ENCODE measurements at places on chromosomes 12 and 14.

- no peak for DNase-seq
These were observed 35.6 kb downstream of the RIMBP2 start for GRCh38 chr12:130680451-130680990.

DNA sequence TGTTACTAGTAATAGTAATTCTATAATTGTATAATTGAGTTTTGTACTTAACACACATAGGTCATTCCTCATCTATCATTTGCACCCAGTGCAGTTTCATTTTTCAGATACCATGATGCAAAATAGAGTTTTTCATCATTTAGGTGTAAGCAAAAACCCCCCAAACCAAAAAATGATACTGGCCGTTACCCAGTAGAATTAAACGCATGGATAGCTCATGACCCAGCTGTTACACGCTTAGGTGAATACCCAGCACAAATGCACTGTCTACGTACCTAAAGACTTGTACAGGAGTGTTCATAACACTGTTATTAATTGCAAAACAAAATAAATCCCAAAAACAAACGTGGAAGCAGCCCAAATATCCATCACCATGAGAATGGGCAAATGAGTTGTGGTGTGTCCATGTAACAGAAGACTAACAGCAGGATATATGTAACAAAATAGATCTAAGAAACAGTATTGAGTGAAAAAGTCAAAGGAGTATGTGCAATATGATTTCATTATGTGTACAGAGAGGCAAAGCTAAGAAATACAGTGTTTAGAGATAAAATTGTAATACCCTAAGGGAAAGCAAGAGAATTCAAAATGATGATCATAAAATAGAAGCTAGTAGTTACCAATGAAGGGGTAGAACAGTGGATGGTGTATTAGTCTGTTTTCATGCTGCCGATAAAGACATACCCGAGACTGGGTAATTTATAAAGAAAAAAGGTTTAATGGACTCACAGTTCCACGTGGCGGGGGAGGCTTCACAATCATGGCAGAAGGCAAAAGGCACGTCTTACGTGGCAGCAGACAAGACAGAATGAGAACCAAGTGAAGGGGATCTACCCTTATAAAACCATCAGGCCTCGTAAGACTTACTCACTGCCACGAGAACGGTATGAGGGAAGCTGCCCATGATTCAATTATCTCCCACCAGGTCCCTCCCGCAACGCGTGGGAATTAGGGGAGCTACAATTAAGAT is 49.8 kb downstream of the EID3 start:
- no peak for DNase-seq

GRCh38 chr12:65997056-65997455 is 133.5 kb downstream of the LLPH start:
- DNase-seq: peak; percentile 35

DNA sequence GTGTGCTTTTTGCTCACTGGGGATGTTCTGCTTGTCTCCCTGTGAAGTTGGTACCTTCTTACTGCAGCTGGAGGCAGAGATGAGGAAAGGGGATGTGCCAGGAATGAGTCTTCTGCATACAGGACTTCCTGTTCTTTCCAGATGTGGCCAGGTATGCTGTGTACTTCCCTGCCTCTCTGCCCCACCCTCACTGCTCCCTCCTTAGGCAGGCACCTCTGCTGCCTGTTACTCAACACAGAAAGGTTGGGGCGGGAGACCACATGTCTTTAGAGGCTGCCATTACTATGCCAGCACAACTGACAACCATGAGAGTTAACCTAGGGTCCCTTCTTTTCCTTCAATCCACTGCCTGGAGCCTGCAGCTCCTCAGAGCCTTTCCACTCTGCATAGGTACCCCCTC is 2.0 kb upstream of the OAS3 start:
- DNase-seq: no peak

DNA sequence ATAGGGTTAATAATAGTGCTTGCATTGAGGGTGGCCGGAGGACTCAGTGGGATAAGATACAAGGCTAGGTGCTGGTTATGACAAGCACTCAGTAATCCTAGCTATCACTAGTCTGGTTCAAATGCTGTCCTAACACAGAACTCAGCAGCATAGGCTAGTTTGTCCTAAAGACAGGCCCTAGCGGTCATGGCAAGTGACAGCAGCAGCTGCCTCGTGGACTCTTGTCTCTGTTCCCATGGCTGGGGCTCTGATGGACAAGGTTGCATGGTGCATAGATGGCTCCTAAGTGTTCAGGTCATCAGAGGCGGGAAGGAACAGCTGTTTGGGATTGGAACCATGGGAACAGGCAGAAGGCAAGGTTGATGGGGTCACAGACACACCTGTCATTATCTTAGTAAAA is 42.4 kb upstream of the IGF1 start:
- DNase-seq: no peak

DNA sequence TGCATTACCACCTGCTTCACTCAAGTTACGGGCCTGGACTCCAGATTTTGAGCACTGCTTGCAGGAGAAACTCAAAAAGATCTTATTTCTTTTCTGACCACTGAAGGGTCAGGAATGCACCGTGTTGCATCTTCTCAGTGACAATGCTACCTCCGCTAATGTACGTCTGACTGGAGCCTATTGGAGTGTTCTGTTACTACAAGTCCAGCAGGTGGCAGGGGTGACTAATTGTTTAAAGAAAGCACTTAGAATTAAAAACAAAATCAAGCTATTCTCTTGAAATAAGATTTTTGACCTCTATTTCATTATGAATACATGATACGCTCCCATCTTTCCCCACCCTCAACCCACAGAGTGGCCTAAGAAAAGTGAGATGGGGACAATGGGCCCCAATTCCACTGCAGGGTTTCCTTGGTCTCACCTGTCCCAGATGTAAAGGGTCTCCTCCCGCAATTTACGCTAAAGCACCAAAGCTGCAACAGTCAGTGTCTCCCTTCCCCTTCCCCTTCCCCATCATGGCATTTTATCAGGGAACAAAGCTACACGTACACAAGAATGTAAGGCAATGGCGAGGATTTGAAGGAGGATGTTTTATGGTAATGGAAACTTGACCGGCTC is 2.2 kb downstream of the TBPL2 start:
- peak; percentile 57 for DNase-seq

DNA sequence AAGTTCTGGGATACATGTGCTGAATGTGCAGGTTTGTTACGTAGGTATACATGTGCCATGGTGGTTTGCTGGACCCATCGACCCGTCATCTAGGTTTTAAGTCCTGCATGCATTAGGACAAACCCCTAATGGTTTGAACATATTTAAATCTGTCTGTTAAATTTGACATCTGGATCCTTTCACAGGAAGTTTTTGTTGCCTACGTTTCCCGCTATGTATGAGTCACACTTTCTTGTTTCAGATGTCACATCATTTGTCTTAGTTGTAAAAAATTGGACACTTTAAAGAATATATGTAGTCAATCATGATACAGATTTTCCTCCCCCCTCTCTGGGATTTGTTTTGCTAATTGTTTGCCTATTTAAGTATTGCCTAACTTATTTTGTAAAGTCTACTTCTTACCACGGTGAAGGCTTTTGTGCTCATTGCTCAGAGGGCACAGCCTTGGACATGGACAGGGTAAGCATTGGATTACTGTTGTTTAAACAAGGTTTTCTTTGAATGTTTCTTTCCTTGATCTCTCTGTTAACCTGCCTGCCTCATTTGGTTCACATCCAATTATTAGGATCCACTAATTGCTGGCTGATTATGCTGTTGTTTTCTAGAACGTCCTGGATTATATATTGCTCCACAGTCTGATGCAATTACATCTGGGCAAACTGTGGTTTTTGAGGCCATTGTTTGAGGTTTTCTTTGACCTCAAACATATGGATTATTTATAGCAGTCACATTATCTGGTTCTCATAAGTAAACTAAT is 1441.4 kb downstream of the AACS start:
- no peak for DNase-seq

GRCh38 chr12:4956054-4956453 is 46.3 kb downstream of the KCNA1 start:
- DNase-seq: peak; percentile 79

DNA sequence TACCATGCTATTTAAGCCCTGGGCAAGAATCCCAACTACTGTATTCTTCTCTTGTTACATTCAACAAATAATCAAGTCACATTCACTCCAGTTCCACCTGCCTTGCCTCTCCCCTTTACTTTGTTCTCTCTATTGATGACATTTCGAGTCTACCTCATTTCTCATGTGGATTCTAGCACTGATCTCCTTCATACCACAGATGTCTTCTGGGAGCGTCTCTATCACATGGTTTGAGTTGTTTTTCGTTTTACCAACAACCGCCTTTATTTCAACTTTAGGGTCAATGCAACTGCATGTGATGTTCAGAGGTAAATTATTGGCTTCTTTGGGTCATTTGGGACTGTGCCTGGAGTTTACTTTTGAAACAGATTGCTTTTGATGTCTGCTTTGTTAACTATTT is 40.7 kb downstream of the OTOGL start:
- DNase-seq: no peak

DNA sequence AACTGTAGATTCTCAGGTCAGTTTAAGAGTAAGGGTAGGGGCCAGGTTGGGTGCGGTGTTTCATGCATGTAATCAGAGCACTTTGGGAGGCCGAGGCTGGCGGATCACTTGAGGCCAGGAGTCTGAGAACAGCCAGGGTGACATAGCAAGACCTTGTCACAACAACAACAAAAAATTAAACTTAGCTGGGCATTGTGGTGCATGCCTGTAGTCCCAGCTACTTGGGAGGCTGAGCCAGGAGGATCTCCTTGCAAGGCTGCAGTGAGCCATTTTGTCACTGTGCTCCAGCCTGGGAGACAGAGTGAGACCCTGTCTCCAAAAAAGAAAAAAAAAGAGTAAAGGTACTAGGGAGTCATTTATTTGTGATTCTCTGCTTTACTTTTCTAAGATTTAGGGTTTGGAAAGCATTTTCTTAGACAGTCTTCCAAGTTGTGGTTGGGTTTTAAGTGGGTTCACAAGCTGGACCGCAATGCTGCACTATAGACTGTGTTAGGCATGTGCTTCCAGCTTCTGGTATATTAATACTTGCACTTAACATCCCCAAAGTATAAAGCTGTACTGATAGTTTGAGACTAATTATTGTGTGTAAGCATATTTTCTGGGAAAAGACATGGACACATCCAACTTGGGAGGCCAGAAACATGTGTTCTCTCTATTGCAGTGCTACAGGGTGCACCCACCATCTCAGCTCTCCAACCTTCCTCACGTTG is 49.1 kb upstream of the HECTD1 start:
- no peak for DNase-seq

DNA sequence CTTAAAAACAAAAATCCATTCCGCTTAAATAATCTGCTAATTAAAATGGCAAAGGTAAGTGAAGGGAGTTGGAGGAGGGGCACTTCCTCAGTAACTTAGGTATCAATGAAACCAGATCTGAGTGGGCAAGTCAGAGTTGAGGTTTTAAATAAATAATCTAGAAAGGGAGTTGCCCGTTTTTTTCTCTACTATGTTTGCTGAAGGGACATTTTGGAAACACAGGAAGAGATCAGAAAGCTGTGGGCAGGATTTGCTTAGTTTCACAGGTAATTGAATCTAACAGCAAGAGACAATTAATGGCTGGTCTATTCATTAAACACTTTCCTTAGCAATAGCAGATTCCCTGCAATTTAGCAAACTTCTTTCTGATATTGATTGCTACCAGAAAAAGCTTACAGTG is 186.0 kb upstream of the ABCD2 start:
- DNase-seq: no peak

DNA sequence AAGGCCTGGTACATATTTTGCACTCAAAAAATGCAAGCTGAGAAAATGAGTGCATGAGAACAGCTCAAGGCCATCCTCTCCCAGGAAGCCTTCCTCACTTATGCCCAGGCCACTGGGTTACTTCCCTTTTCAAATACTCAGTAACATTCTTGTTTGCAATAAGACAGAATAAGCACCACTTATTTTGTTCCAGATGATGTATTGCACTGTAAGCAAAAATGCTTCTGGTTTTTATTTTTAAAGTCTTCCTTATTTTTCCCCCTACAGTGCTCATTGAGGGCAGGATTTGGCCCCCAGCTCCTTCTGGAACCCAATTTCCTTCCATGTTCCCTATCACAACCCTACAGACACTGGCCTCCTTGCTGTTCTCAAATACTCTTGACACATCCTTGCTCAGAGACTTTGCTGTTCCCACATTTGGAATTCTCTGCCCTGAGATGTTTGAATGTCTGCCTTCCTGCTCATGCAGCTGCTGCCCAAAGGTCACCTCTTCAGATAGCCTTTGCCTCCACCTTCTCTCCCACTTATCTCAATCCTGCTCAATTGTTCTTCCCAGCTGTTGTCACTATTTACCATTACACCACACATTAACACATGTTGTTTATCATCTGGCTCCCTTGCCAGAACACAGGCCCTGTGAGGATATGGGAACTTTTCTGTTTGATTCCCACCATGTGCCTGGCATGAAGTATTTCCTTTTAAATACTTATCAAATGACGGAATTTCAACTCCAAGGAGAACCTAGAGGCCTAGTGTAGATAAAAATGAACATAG is 49.9 kb downstream of the IFNG start:
- no peak for DNase-seq

DNA sequence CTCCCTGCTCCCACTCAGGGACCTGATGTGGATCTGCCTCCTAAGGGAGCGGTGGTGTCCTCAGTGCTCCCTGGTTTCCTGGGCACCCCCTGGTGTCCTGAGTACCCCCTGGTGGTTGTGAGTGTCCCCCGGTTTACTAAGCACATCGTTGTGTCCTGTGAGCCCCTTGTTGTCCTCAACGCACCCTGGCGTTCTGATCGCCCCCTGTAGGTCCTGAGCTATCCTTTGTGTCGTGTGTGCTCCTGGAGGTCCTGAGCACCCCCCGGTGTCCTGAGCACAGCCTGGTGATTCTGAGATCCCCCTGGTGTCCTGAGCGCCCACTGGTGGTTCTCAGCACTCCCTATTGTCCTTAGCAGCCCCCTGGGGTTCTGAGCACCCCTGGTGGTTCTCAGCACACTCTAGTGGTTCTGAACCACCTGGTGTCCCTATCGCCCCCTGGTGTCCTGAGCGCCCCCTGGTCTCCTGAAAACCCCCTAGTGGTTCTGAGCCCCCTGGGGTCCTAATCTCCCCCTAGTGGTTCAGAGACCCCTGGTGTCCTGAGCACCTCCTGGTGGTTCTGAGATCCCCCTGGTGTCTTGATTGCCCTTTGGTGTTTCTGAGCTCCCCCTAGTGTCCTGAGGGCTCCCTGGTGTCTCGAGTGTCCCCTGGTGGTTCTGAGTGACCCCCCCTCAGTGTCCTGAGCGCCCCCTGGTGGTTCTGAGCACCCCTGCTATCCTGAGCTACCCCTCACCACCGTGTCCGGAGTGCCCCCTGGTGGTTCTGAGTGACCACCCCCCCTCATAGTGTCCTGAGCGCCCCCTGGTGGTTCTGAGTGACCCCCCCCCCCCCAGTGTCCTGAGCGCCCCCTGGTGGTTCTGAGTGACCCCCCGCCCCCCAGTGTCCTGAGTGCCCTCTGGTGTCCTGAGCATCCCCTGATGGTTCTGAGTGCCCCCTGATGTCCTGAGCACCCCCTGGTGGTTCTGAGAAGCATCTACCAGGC is 615.1 kb downstream of the TMEM121 start:
- no peak for DNase-seq

- DNase-seq: peak; percentile 83
These were observed 563 bp upstream of the STXBP6 start for GRCh38 chr14:25050269-25051150.

- no peak for DNase-seq
These were observed 3.5 kb downstream of the TAC3 start for GRCh38 chr12:57012600-57013465.

All from fibroblast of skin of right quadriceps (primary cell).